ENCODE measurements at places on chromosomes 2 and 18.

GRCh38 chr18:14025306-14025940 is 106.8 kb downstream of the ZNF519 start:
- DNase-seq: no peak

- no peak for DNase-seq
These were observed 17.7 kb downstream of the COL5A2 start for GRCh38 chr2:189161894-189162293.

- DNase-seq: no peak
These were observed 106.7 kb downstream of the MEIS1 start for GRCh38 chr2:66541646-66542045.

DNA sequence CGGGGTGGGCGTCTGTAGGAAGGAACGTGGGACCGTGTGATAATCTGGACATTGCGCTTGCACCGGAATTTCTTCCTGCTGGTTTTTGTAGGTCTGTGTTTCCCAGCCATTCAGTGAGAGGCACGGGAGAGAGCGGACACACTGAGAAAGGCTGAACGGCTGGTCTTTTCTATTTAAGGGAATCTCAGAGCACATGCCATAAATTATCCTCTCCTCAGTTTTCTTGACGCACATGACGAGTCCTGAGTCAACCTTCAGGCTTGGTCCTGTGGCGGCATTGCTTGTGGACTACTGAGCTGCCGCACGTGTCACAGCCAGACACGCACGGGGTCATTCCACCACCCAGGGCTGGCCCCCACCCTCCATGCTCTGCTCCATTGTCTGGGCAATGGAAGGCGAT is 519.3 kb upstream of the ID2 start:
- DNase-seq: no peak

- DNase-seq: no peak
These were observed 205.5 kb upstream of the REV1 start for GRCh38 chr2:99695130-99695943.

DNA sequence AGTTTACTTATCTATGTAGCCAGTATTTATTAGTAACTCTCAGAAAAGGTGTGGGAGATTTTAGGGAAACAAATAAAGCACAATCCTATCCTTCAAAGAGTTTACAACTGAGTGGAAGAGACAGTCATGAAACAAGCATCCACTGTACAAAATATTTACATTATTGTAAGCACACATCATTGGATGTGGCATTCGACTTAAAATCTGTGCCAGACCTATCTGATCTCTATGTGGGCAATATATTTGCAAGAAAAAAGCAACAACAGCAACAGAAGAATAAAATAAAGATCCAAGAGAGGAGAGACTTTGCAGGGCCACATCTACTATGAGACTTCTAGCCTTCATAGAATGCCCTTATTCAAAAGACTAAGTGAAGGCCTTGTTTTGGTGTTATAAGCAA is 882.1 kb upstream of the PIK3C3 start:
- DNase-seq: no peak

- DNase-seq: no peak
These were observed 49.5 kb downstream of the C2orf42 start for GRCh38 chr2:70141212-70141901.

GRCh38 chr2:230170532-230170931 is 49.3 kb downstream of the SP110 start:
- no peak for DNase-seq

DNA sequence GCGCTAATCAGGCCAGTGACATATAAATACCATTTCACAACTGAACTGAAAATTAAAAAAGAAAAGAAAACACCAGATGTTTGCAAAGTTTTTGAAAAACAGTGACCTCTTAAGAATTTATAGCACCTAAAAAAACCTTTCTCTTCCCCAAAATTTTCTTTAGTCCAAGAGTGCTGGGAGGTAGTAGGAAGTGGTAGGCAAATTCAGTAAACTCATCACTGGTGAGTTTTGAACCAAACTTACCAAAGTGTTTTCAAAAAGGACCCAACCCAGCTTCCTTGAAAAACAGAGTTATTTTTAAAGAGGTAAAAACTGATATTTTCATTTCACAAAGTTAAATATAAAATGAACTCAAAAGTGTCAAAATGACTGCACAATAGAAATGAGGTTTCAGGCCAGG is 90.4 kb downstream of the TMEM247 start:
- DNase-seq: no peak

DNA sequence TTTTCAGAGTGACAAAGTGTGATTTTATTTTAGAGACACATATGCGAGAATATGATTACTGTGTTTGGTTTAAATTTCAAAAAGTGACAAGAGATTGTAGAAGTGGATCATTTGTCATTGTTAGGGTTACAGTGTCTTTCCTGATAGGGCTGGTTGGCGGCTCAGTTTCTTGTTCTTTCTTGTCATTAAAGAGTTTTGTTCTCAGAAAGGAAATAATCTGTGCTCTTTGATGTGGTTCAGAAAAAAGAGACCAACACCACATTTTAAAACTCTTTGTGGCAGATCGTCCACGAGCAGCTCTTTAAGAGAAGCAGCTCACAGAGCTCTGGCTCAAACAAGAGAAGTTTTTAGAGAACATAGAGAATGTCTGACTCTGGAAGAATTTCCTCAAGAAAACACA is 45.6 kb upstream of the ZNF532 start:
- DNase-seq: no peak

DNA sequence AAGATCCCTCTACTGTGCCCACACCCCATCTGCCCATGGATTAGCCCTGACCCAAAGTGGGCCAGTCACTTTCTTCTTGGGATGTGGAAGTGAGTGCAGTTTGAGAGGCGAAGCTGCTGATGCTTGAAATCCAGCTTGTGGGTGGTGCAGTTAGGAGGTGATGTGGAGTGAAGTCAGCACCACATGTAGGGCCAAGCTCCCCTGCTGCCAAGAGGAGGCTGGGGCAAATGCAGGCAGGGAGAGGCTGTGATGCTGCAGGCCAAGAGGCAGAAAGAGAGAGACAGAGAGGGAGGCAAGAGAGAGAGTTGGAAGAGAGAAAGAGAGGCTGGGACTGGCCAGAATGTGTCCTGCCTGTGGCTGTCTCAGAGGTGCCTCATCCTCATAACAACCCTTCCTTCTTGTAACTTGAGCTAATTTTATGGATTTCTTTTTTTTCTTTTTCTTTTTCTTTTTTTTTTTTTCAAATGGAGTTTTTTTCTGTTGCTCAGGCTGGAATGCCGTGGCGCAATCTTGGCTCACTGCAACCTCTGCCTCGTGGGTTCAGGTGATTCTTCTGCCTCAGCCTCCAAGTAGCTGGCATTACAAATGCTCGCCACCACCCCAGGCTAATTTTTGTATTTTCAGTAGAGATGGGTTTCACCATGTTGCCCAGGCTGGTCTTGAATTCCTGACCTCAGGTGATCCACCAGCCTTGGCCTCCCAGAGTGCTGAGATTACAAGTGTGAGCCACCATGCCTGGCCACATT is 35.3 kb upstream of the CAB39 start:
- no peak for DNase-seq

GRCh38 chr2:218618102-218618860 is 10.6 kb downstream of the PLCD4 start:
- no peak for DNase-seq

DNA sequence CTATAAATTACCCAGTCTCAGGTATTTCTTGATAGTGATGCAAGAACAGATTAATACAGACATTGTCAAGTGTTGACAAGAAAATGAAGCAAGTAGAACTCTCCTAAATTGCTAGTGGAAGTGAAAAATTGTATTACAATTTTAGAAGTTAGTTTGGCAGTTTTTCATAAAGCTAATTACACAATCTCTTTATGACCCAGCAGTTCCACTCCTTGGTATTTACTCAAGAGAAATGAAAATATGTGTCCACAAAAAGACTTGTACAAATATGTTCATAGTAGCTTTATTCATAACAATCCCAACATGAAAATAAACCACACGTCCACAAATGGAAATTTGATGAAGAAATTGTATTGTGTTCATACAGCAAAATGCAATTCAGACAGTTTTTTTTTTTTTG is 49.4 kb downstream of the PDE1A start:
- DNase-seq: no peak

GRCh38 chr18:76131738-76132137 is 363.3 kb downstream of the ZNF516 start:
- DNase-seq: no peak

DNA sequence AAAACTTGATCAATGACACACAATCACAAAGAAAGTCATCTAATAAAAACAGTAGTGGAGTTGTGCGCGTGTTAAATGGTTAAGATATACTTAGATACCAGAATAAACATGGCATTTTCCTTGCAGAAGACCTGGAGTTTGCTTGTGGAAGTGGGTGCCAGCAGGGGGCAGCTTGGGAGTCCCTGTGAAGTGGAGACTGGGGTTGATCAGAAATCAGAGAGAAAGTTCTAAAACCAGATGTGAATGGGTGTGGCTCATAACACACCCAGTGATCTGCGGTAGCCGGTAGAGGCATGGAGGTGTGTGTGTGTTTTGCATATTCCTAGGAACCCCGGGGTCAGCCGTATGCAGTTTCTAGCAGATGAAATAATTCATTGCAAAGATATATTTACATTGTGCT is 300.1 kb upstream of the TRIB2 start:
- peak; percentile 30 for DNase-seq

GRCh38 chr2:151197184-151198108 is 64.2 kb downstream of the RBM43 start:
- DNase-seq: no peak

- no peak for DNase-seq
These were observed 57.5 kb upstream of the MSTN start for GRCh38 chr2:190119923-190120590.

DNA sequence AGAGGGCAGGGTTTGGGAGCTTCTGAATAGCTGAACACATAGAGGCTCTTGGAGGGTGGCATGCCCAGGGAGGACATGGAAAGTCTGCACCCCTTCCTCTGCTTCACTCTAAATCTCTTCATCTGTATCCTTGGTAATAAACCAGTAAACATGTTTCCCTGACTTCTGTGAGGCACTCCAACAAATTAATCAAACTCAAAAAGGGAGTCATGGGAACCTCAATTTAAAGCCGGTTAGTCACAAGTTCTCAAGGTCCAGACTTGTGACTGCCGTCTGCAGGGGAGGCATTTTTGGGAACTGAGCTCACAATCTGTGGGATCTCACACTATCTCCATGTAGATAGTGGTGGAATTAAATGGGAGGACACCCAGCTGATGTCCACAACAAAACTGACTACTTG is 33.1 kb upstream of the STON1 start:
- no peak for DNase-seq

DNA sequence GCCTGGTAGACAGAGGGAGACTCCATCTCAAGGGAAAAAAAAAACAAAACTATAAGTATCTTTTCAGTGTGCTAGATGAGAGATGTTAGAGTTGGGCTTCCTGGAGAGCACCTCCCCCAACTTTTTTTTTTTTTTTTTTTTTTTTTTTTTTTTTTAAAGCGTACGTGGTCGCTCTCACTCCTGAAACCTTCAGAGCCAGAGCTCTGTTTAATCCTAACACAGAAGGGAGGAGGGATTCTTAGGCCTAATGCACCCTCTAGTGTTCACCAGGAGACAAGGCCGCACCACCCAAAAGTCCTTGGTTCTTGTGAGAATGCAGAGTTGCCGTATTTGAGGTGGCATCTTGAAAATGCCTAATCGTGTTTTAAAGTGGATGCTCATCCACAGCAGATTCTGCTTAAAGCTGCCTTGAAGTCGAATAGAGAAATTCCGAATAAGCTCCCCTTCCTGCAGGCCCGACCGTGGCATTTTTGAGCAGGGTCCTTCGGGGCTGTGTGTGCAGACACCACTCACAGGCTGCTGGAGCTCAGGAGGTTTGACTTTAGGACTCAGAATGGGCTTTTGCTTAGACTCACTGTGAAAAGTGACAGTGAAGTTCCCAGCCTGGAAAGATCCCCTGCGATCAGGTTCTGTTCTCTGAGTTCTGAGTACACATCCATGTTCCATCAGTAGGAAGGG is 252.6 kb downstream of the AGAP1 start:
- DNase-seq: no peak

- DNase-seq: no peak
These were observed 134.2 kb upstream of the HNRNPA3 start for GRCh38 chr2:177078416-177078815.

- no peak for DNase-seq
These were observed 231.3 kb downstream of the HDAC4 start for GRCh38 chr2:239169311-239170048.

DNA sequence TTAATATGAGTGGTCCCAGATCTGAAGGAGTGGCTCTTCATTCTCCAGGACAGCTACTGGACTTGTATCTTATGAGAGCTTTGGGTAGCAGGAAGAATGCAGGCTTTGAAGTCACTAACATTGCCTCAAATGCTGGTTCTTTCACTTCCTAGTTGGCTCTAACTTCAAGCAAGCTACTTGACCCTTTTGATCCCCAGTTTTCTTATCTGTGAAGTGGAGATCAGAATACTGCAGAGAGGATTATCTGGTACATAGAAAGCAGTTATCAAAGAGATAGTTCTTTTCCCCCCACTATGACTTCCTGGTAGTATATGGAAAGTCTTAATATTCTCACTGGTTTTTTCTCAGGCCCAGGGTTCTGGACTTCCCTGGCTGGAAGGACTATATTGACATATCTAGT is 3.4 kb upstream of the PLCL1 start:
- no peak for DNase-seq

DNA sequence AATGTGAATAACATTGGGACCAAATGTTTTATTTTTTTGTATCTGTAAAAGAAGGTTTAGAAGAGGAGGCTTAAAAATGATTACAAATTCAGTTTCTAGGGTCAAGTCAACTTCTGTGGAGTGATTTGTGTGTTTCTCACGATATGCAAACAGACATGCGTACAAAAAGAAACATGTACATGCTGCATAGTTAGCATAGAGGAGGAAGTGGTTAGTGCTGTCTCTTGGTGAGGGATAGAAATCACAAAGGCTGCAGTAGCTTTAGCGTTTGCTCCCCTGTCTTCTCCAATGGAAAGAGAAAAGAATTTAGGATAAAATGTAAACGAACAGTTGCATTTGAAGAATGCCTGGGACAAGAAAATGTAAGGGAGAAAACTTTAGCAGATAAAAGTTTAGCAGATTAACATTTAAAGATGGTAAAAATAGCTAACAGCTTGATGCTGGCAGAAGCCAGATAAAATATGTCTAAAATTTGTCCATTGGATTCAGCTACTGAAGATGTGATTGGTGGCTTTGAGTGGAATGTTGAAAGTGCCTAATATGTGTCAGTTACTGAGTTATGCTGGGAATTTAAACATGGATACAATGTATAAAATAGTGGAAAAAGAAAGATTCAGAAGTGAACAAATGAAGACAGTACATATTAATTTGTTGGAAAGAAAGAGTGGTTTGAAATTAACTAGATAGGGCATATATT is 44.9 kb downstream of the MALT1 start:
- DNase-seq: no peak

Data from T-helper 22 cell (primary cell).